Suprapubic skin (tissue), 4 donors: ENCODE measurements at places on chromosomes 7 and 10.

DNA sequence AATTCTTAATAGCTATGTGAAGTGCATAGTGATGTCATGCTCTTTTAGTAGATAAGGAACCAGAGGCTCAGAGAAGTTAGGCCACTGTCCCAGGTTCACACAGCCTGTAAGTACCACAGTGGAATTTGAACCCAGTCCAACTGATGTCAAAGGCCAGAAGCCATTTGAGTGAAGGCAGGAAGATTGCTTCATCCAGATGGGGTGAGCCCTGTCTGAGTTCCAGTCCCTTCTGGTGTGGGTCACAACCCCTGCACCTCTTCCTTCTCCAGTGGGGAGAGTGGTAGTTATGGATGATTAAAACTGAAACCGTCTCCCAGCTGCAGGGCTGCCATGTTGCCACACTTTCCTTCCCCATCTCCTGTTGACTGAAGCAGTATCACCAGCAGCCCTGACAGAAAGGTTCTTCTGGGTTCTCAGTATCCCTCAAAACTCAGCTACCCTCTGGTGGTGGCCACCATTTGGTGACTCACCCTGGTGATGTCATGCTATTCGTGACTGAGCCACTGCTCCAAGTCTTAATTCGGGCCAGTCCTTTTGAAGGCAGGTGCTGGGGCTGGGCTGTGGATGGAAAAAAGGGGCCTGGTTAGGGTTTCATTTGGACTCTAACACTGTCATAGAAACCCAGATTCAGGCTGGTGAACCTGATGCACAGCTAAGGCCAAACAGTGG lies 1.5 kb upstream of the C10orf95 start:
- no peak for DNase-seq

DNA sequence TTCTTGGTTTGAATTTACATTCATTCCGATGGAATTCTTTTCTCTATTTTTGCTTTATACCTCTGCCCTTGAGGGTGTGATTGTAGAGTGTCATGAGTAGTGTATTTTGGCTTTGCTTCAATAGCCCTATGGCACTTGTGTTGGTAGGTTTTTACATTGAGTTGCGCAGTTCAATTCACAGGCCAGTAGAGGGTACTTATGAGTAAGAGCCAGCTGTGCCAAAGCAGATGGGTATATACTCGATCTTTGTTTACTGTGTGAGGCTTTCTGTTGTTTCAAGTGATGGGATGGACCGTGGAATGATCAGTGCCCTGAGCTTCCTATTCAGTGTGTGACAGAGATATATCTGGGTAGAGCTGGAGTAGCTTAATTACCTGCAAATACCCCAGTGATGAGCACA lies 4.3 kb upstream of the AKR1C3 start:
- no peak for DNase-seq

GRCh38 chr10:594584-595270 lies 94.7 kb downstream of the DIP2C start:
- no peak for DNase-seq

DNA sequence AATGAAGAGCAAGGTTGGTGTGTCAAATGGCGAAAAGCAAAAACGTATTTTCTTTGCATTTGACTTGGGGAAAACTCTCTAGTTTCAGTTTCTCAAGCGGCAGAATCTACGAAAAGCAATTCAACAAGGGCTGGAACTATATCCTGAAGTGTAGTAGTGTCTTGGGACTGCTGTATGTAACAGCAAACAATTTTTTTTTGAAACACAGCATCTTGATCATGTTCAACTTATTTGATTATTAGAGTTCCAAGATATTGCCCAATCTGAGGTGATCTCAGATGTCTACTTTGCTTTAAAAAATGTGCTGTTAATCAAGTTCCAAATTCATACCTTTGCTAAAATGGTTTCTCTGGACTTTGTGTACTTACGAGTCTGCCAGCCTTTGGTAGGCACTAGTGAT lies 120.6 kb downstream of the ZWINT start:
- DNase-seq = no peak

DNA sequence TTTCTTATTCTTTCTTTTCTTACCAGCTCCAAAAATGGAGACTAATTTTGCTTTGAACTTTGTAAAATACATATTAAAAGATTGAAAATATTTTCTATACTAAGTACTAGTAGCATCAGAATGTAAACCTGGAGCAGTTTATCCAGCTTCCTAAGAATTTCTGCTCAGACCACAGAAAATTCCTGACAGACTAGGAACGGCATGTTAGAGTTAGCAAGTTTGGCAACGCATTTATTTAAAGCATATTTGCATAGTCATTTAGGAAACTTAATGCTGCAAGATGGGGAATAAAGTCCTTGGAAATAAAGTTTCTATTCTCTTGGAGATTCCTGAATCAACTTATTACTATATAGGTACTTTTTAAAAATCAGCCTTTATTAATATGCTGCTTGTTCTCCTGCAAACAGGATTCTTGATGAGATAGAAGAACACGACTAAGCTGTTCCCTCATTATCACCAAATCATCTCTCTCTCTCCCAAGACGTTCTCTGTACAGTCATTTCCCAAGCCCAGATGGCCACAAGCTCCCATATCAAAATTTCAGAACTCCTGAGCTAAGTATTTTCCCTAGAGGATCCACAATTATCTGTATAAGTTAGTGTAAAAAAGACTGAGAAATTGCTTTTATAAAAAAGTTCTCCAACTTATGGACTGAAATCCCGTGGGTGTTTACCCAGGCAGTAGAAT lies 305.8 kb upstream of the NEBL start:
- no peak for DNase-seq

DNA sequence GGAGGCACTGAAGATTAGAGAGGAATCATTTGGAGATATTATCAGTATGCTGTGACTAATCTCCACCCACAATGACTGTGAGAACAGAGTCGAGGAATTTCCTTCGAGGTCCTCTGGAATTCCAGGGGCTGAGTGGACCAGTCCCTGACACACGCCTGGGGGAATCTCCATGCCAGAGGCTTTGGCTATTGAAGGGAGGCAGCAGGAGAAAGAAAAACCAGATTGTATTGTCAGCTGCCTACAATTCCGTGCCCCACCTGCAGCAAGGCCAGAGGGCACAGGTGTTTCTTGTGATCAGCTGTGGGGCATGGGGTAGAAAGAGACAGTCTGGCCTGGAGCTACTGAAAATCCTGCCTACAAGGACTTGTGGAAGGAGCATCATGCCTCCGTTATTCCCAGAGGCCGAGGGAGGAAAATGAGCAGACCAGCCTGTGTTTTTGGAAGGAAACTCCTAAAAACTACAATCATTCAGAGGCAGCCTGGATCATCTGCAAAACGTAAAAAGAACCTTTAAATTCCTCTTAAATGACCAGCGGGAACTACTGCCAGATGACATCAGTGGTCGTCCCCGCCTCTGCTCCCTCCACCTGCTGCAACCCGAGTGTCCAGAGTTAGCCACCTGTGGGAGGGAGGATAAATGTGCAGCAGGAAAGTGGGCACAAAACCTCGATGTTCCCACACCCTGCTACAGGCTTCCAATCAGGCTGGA lies 25.4 kb upstream of the ANK3 start:
- DNase-seq = no peak

DNA sequence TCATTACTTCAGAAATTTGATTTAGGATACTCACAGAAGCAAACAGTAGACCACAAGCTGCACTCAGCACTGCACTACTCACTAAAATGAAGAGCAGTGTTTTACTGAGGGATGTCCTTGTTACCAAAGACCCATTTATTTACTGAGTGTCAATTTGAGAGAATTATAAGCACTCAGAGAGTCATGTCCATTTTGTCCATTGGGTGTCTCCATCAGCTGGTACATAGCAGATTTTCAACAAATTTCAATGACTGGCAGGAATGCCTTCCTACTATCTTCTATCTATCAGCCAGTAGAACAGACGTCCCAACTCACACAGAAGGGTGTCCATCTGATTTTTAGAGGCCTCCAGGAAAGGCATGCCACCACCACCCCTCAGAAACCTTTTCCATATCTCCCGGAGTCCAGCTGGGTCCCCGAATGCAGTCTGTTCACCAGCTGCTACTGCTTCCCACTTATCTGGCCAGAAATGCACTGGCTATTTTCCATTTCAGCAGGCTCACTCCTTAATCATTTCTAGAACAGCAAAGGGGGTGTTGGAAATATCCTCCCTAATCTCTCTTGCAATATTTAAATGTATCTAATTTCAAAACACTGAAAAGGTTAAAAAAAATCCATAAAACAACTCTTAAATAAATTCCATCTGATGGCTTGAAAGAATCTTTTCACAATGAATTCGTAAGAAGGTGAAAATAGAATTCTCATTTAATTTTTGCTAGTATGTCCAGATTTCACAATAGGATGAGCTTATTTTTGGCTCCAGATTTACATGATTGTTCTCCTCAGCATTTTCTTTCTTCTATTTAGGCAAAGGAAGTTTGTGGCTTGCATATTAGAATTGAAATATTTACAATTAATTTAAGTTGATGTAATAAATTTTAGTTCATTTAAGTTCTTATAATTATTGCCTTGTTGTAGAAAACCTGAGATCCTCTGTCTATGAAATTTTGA lies 1164.0 kb upstream of the CELF2 start:
- no peak for DNase-seq

DNA sequence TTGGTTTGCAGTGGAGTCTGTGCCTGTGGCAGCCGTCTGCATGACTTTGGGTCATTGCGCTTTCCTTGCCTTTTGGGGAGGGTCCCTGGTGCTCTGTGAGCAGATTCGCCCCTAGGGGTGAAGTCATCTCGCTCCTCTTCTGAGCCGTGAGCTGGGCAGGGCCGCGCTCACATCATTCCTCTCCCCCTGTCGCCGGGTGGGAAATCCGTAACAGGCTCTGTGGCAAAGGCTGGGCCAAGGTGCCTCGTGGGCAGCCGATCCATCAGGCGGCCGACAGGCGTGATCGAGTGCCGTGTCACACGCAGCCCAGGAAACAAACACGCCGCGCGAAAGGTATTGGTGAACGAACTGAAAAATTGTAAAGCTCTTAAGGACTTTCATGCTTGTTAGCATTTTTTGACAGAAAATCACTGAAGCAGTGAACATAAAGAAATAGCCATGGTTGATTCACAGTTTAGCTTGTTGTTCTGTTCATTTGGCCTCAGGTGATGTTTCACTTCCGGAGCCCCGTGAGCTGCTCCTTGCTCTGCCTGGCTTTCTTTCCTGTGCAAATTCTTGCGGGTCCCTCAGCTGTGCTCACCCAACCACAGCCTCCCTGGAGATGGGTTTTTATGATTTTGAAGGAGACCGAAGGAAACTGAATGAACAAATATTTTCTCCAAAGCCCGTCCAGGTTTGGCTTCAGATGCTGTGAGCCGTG lies 122.1 kb downstream of the NKX6-2 start:
- DNase-seq = no peak

DNA sequence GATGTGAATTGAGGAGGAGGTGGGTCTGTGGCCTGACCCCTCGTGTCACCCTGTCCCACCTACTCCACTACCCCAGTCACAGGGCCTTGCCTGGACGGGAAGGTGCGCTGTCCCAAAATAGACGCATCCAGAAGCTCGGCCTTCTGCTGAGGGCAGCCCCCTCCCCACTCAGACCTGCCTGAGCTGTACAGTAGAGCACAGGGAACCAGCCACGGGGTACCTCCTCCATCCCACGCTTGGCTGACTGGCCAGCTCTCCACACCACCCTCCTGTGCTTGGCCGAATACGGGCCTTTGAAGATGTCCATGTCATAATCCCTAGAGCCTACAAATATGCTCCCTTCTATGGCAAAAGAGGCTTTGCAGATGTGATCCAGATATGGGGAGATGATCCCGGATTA lies 88.3 kb downstream of the CHST15 start:
- peak; percentile 72 for DNase-seq

DNA sequence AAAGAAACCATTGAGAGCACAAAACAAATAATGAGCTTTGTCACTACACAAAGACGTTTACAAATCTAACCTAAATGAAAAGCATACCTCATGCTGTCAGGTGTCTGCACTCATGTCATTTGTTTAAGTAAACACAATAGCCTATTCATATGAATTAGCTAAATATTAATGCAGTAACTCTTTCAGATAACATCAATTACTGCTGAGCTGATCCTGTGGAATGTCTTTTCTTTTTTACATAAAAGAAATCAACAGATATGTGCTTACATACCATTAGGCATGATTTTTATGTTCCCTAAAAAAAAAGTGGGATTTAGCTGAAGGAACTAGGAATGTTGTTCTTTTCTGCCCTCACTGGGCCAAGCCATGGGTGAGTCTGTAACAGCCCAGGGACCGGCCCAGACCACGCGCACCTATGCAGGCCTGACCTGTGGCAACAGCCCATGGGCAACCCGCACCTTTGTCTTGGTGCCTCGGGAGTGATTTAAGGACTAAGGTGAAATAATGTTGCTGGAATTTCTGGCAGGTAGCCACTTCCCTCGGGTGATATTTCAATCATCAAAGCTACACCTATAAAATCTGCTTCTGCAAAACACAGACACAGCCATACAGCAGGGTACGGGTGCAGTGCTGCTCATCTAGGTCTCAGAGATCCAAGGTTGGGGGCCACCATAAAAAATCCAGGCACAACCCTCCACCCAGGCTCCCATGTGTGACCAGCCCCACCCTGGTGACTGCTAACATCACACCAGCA lies 44.6 kb downstream of the FGFR2 start:
- DNase-seq = no peak

GRCh38 chr7:140317597-140317996 lies 80.7 kb downstream of the SLC37A3 start:
- no peak for DNase-seq

DNA sequence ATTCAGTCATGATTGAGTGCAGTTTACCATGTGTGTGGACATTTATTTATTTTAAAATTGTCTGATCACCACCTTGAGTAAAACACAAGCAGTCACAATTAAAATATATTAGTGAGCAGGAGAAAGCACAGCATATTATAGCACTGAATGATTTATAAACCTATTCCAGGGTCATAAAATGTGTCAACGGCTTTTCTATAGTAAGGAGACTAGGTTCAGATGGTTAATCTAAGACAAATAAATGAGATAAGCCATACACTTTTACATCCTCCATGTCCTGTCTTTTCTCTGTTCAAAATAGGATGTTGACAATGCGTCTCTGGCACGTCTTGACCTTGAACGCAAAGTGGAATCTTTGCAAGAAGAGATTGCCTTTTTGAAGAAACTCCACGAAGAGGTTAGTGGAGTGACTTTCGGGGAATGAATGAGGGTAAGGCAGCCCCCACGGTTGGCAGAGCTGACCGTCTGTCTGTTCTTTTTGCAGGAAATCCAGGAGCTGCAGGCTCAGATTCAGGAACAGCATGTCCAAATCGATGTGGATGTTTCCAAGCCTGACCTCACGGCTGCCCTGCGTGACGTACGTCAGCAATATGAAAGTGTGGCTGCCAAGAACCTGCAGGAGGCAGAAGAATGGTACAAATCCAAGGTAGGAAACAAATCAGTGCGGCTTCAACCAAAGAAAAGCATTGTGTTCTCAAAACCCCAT lies 5.4 kb downstream of the VIM start:
- no peak for DNase-seq

DNA sequence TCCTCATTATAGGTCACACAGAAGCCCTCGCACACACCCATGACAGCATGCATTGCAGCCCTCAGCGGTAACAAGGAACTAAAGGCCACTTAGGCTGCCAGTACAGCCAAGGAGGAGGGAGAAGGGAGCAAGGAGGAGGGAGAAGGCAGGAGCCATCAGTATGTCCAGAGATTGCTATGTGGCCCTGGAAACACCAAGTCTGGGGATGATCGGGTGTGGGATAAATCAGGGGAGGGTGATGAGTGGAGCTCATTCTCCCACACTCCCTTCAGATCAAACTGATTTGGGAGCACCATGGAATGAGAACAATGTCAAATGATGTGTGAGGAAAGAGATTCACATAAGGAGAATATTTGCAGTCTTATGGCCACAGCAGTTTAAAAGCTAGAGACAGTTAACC lies 350.9 kb downstream of the TNS3 start:
- no peak for DNase-seq

GRCh38 chr10:129421399-129422010 lies 45.5 kb upstream of the MGMT start:
- DNase-seq = no peak

- no peak for DNase-seq
Measured at GRCh38 chr10:23522345-23522744, 83.5 kb downstream of the OTUD1 start.
